COLO829 (cell line): ENCODE measurements at places on chromosomes 6 and 20.

GRCh38 chr6:157518397-157519250 lies 137.6 kb downstream of the ZDHHC14 start:
- DNase-seq: no peak

DNA sequence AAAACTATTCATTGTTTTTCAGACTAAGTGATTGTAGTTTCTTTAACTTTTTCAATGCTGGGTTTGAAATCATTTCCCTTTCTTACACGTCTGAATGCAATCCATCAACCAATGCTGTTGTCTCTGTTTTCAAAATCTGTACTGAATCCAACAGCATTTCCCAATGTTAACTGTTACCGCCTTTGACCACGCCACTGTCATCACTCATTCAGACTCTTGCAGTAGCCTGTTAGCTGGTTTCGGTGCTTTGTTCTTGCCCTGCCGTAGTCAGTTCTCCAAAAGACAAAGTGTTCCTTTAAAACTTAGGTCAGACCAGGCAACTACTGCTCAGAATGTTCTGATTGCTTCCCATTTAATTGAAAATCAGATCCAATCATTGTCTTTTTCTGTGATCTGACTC lies 131.3 kb downstream of the PLCB4 start:
- no peak for DNase-seq

- DNase-seq: no peak
Observed at GRCh38 chr6:119210596-119210995, 132.1 kb upstream of the FAM184A start.

GRCh38 chr6:8066108-8066507 lies 1.9 kb upstream of the BLOC1S5 start:
- DNase-seq: no peak

DNA sequence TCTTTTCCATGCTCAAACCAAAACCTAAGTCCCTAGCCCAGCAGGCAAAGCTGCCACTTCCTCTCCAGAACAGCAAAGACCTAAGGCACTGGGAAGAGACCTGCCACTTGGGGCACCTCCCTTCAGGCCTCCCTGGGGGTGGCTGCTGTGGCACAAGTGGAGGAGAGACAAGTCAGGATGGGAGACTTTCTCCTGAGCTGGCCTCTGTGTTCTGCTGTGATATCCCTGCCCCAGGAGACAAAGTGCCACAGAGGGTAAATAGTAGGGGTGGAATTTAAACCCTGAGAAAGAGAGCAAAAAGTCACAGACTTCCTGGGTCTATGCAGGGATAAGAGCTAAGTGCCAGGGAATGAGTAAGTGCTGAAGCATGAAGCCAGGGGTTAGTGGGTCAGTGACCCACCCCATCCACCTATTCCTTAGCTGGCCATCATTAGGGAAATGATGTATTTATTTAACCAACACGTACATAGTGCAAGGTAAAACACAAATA lies 84.2 kb downstream of the MRPL14 start:
- DNase-seq: no peak

DNA sequence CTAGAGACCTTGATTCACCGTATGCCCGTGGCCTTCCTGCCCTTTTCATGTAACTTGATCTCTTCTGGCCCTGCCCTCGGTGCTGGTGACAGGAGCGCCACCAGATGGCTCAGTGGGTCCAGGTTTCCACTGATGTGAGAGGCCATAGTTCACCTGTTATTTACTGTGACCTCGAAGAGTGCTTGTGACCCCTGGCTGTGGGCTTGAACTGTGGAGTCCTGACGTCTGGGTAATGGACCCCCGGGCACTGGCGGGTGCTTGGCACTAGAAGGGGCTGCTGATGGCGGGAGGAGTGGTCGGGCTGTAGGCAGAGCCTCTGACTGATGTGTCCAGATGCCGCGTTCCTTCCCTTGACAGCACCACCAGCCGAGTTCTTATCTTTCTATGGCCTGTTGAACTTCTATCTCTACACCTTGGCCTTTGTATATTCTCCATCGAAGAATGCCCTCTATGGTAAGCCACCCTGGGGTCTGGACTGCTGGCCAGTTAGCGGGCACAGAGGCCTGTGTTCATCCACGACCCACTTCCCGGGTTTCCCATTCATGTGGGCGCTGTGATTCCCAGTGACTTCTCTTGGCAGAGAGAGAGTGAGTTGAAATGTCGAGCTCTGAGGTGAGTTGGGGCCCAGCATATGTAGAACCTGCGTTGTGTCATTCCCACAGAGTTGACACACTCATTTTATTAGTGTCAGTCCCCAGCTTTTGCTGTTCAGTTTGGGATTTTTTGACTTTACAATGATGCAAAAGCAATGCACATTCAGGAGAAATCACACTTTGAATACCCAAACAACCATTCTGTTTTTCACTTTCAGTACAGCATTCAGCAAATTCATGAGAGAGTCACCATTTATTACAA lies 14.9 kb downstream of the DYNLT1 start:
- no peak for DNase-seq

- no peak for DNase-seq
Observed at GRCh38 chr6:90186637-90187371, 109.8 kb downstream of the BACH2 start.

DNA sequence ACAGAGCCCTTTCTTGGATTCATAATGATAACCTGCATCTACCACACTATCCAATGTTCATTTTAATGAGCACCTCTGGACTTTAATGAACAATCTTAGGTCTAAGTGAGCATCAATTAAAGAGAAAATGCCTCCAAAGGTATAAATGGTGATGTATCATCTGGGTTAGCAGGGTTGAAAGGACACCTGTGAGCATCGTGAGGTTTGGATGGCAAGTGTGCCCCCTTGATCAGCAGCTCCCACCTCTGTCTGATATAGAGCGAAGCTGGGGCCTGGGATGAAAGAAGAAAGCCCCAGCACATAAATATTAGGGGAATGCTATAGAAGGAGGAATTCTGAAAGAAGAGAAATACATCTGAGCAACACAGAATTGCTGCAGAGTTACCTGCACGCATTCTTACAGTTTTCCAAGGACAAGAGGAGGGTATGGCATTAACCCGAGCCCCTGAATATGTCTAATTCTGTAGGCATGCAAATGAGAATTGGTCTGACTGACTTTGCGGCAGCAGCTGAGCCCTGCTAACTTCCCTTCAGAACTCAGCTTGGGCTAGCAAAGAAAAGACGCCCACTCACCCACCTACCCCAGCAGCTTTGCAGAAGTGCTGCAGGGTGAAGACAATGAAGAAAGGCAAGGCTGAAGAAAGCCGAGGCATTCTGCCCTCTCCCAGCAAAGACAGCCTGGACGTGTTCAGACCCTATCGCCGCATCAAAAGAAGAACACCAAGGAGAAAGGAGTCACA lies 136.2 kb downstream of the GMPR start:
- DNase-seq: no peak

- DNase-seq: no peak
Observed at GRCh38 chr6:33217681-33218080, 9.4 kb downstream of the RING1 start.

DNA sequence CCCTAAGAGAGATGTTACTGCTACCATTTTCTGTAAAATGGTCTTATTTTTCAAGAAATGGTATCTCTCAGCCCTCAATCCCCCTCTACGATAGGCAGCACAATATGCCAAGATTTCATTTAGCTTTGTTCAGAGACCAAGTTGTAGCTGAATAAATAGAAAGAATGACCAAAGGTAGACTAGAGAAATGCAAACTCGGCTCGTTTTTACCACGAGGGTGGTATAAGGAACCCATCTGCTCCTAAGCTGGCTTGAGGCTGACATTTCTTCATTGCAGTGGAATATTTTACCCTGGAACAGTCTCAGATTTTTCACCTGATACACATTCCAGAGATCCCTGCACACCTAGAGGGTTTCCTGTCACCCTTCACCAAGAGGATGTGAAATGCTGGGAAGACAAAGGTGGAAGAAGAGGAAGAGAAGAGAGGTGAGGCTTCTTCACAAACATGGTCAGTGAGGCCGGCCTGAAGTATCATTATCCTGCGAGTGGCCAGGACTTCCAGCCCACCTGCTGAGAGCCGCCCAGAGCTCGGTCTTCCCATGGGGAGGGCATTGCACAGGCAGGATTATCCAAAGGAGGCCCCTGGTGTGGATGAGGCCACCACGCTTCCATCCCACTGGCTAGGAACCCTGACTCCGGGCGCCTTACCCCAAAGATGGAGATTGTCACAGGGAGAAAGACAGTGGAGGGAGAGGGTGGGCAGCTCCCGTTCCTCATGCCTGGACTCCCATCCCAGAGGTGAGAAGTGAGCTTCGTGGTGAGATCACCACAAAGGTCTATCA lies 57.1 kb upstream of the AFDN start:
- DNase-seq: no peak

DNA sequence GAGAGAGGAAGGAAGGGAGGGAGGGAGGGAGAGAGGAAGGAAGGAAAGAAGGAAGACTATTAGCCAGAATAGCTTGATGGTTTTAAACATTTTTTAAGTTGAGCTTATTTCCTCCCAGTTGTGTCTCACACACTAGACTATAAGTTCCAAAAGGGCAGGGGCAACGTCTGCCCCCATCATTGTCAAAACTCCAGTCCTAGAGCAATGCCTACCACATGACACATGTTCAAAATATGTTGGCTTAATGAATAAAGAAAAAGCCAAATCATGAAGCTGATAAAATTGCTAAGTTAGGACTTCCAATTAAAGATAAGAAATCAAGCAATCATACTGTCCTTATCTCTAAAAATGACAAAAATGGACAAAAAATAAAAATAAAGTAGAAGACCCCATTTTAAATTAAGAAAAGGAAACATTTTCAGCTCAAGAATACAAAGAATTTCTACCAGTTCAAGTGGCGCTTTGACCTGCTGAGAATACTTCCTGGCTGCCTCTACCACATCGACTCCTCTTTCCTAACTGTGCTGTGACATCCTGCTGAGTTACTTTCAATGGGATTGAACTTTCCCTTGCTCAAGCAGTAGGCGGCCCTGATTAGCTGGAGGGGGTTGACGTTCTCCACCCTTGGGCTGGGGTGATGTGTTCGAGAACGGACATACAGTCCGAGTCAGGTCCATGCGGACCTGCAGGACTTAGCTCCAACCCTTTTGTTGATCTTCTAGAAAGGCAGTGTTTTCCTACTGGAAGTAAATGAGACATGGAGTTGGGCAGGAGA lies 283.9 kb upstream of the FOXQ1 start:
- DNase-seq: peak; percentile 16

GRCh38 chr20:25205277-25206062 lies 10.0 kb downstream of the ENTPD6 start:
- no peak for DNase-seq

DNA sequence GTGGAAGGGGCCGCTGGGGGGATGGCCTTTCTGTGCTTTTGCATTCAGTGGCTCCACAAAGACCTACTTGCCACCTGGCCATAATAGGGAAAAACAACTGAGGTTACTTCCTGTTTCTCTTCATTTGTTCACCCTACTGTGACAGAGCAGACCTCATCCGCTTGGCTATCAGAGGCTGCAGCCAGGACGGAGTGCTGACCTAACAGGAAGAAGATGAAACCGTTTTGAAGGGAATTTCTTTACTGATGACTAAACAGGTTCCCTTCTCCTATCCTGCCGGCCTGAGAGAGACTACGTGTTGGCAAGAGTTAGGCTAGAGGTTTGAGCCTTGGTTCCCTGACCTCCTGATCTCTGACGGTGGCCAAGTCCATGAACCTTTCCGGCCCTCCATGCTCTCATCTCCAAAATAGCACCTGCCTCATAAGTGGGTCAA lies 21.3 kb downstream of the PRR18 start:
- no peak for DNase-seq

DNA sequence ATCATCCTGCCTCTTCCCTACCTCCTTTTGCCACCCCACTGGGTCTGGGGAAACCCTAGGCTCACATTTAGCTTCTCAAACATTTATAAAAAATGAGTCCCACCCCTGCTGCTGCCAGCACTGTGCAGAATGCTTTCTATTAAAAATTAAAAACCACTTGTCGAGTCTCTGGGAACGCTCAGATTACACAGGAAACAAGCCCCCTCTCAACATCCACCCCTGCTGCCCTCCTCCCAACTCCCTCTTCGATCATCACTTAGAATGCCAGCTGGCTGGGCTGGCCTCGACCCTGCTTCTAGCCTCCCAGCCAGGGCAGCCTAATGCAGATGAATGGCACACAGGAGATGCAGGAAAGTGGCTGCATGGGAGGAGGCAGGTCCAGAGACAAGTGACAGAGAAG lies 75.8 kb downstream of the CDH22 start:
- no peak for DNase-seq

- DNase-seq: peak; percentile 63
Observed at GRCh38 chr20:34220561-34220960, 20.7 kb upstream of the ASIP start.

DNA sequence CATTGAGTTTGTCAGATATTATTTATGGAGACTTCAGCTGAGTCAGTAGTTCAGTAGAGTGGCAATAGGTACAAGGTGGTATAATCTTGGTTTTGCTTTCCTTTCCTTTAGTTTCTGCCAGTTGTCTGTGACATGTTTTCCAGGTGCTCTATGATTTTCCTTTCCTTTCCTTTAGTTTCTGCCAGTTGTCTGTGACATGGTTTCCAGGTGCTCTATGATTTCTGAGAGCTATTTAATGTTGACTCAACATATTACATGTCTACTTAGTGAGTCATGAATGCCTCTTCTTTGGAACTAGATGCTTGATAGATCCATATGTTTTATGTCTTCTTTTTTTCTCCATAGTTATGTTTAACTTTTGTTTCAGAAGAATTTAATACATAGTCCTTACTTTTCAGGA lies 186.4 kb upstream of the DEFB112 start:
- DNase-seq: no peak

DNA sequence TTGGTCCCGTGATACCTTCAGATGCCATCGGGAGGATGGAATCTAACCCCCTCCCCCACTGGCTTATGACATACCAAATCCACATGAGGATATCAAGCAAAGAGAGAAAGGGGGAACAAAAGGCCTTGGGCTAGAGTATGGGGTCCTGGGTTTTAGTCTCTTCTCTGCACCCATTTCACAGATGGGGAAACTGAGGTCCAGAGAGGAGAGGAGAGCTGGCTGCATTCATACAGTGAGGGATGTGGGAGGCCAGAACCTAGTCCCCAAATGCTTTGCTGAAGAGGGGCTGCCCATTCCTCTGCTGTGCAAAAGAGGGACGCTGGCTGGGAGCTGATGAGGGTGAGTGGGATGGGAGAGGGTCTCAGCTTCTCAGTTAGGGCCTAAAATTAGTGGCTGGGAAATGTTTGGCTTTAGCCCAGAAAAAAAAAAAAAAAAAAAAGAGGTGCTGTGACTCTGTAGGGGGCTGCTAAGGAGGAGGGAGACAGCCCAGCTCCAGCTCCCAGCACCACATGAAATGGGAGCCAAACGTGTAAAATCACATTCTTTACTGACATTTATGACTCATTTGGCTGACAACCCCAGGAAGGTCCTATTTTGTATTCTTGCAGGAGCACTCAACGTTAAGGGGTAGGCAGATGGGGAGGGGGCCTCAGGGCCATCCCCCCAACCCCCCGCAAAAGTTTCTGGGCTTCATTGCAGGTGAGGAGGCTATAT lies 11.9 kb downstream of the XKR7 start:
- no peak for DNase-seq

DNA sequence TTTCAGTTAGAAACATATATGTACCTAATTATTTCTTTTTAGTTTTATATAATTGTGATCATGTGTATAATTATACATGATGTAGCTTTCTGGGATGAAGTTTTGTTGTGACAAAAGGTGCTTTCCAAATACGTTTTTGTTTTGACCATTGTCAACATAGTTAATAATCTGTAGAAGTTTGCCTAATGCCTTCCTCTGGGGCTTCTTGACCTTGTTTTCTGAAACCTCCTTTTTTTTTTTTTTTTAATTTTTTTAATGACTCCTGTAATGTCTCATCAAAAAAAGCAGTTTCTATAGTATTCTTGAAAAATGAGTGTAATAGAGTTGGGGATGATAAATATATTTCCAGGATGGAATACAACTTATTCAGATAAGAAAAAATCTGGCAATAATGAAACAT lies 434.7 kb upstream of the SOX4 start:
- no peak for DNase-seq
